ENCODE measurements at places on chromosomes 16 and 17.

DNA sequence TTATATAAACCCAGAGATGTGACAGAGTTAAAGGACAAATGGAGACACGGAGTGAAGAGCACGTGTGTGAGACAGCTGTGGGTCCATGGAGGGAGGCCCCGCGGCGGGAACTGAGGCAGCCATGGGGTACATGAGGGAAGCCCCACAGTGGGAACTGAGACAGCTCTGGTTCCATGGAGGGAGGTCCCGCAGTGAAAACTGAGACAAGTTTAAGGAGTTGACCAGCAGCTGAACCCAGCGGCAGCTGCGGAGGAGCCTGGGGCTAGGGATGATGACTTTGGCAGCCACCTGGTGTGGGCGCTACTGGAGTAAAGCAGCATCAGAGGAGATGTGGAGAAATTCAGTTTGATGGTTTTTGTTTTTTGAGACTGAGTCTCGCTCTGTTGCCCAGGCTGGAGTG, 185.1 kb downstream of the RPTOR start:
- no peak for DNase-seq

- DNase-seq = no peak
These were observed 1098.8 kb upstream of the CDH8 start for GRCh38 chr16:63135069-63135468.

DNA sequence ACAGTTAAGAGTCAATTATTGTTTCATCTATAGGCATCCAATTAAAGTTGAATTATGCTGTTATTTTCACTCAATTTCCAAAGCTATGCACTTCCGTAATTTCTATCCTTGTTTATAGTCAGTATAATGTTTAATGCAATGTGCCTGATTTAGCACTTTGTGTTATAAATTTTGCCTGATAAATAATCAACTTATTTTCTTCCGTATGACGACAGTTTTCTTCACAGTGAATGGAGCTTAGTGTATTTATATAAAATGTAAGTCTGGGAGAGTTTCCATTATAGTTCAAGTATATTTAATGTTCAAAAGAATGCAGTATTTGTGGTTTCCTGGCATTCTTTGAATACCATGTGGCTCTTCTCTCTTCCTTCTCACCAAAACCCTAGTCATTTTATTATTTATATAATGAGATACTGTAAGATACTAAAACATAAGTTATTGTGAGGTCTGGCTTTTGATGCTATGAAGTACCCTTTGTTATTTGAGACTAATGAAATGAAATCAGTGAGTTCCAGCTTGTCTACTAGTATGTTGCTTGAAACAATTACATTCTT, 240.6 kb downstream of the PRKCA start:
- DNase-seq = no peak

- no peak for DNase-seq
These were observed 38.2 kb upstream of the IL21R start for GRCh38 chr16:27363797-27364196.

GRCh38 chr16:49635009-49635350, 220.9 kb downstream of the ZNF423 start:
- no peak for DNase-seq

DNA sequence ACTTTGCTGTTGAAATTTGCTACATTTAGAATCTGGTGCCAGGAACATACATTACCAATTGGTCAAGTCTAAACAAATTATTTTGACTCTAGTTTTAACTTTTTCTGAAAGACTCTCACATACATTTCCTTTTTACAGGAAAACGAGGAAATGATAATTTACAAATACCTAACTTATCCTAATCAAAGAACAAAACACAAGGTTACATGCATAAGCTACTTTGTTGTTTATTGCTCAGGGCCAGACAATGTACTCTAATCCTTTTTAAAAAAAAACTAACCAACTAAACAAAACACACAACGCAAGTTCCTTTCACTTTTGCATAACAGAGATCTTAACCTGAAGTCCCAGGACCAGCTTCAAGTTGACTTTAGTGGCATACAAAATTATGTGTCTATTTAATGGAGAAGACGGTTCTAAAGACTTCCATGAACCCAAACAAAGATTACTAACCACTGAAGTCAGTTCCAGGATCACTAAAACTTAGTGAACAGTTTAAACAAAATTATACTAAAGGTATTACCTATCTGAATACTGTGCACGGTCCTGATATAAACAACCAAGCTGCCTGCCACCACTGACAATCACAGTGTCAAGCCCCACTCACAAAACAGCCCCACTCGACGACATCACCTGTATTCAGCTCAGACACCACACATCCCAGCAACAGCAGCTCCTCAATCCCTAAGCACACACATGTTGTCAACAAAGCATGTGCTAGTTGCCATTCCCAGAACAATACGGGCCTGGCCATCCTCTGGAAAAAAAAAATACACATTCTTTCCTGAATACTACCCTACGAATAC, 1.9 kb downstream of the ZNF652 start:
- DNase-seq = peak; percentile 55

Measured in CD4-positive, alpha-beta T cell (primary cell).